Stimulated activated CD8-positive, alpha-beta memory T cell treated with anti-CD3 and anti-CD28 coated beads, Interleukin-12 subunit alpha, Interleukin-12 subunit beta, amount 100 ng/mL, for 1 hour (primary cell): ENCODE measurements at places on chromosomes 11 and 22.

DNA sequence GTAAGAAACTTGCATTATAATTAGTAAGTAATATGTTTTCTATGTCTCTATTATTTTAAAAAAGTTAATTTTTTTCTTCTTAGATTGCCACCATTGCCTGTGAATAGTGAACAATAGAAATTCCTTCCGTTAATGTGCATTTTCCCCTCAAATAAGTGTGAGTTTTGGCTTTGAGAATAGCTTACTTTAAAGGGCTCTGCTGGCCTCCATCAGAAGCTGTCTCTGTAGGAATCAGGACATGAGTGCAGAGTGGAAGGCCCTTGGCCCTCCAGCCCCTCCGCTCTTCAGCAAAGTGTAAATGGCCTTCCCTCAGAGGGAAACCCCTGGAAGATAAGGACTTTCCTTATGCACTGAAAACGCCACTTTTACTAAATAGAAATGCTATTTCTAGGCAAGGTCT lies 24.1 kb upstream of the ADORA2A start:
- DNase-seq, result no peak

DNA sequence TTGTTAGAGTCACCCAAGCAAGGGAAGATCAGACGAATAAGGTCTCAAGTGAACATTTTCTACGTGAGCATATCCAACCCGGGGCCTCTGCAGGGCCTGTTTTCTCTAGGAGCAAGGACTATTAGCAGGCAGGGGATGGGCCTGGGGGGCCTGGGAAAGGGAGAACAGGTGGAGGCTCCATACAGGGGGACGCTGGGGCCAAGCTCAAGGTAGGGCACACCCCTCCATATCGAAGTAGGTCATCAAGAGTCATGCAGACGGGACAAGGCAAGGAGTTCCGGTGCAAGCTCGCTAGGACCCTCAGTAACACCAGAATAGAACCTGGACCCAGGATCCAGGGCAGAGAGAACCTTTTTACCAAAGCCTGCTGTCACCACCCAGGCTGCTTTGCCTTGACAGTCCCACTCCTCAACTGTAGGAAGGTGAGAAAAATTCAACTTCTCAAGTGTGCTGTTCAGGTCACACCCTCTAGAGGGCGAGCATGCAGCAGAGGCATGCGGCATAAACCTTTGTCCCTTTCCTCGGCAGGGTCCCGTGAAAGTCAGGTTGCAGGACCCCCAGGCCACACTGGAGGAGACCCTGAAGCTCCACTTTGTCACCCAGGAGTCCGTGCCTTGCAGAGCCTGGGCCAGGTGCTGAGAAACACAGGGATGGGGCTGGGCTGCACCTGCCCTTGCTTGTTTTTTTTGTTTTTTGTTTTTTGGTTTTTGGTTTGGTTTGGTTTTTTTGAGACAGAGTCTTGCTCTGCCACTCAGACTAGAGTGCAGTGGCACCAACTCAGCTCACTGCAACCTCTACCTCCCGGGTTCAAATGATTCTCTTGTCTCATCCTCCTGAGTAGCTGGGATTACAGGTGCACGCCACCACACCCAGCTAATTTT lies 8.6 kb upstream of the APOBEC3B start:
- peak; percentile 48 for DNase-seq

DNA sequence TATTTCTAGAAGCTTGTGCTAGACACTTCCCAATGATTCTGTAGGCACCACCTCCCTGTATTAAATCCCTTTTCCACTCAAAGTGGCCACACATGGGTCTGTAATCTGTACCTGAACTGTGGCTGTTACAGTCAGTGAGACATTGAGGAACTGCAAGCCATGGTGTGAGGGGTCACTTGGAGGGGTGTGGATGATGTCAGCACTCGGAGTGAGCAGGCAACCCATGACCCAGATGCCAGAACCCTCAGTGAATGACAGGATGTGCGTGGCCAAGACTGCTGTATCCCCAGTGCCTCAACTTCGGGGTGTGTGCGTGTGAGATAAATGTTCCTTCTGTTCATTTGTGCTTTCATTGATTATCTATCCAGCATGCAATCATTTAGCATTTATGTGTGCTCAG lies 14.7 kb upstream of the SHANK3 start:
- no peak for DNase-seq

GRCh38 chr11:92137747-92138146 lies 86.9 kb upstream of the FAT3 start:
- DNase-seq, result no peak

DNA sequence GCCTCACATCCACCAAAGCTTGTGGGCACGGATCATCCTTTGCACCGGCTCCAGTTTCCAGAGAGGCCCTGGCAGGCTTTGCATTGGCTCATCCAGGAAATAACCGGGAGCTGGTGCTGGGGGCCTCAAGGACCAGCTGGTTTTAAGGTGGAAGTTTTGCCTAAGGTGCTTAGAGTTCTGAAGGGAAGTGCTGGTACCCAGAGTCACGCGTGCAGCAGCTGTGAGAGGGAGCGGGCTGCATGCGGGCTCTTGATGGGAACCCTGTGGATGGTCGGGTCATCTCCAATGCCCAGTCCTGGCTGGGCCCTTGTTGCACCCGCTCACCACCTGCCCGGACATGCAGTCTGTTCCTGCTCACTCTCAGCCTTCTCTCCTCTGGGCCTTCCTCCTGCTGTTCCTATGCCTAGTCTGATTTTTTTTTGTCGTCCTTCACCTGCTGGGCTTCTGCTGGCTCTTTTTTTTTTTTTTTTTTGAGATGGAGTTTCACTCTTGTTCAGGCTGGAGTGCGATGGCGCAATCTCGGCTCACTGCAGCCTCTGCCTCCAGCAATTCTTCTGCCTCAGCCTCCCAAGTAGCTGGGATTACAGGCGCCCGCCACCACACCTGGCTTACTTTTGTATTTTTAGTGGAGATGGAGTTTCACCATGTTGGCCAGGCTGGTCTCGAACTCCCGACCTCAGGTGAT lies 24.0 kb upstream of the PRR5 start:
- no peak for DNase-seq

DNA sequence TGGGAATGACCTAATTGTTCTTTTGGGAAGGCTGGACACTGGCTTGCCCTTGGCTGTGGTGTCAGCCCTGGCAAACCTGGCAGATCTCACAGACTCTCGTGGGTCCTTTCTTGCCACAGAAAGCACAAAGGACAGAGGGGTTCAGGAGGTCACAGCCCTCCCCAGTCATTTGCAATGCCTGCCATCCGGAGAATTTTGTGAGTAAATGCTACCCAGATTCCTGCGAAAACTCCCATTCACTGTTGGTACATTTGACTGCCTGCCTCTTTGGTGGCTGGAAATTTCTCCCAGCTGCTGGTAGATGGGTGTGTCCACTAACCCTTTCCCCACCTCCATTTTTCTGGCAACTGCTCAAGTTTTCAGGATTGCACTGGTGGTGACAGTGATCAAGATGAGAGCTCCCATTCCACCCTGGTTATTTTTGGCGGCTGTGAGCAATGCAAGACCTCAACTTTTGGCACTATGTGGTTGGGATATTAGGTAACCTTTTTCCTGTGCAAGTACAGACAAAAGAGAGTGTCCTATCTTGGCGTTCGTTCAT lies 155.7 kb downstream of the NAV2 start:
- DNase-seq, result no peak

DNA sequence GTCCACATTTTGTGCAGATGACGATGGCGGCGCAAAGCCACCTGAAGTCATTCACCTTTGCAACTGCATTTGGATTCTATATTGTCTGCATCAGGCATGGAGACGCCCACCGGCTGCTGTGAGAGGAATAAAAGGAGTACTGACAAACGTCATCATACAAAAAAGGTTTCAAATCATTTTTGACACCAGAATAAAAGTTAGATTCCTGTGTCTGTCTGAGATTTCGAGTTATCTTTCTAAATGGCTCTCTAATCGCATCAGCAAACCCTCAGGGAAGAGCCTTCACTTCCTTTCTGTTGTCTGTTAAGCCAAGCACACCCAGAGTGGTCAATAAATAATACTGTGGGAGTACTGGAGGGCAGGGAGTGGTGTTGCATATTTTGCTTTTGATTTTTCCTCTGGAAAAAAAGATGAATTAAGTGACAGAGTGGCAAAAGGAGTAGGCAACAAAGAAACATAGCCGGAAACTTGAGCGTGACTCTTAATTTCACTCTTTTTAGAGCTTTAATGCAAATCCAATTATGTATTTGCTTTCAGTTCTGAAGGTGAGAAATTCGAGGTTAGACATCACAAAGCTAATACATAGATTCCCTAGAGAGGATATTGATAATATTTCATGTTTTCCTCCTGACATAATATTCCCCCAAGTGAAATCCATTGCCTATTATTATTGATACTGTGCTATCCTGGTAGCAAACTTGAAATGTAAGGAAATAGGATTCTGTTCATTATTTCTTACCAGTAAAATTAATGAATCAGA lies 150.8 kb upstream of the MTMR2 start:
- no peak for DNase-seq

DNA sequence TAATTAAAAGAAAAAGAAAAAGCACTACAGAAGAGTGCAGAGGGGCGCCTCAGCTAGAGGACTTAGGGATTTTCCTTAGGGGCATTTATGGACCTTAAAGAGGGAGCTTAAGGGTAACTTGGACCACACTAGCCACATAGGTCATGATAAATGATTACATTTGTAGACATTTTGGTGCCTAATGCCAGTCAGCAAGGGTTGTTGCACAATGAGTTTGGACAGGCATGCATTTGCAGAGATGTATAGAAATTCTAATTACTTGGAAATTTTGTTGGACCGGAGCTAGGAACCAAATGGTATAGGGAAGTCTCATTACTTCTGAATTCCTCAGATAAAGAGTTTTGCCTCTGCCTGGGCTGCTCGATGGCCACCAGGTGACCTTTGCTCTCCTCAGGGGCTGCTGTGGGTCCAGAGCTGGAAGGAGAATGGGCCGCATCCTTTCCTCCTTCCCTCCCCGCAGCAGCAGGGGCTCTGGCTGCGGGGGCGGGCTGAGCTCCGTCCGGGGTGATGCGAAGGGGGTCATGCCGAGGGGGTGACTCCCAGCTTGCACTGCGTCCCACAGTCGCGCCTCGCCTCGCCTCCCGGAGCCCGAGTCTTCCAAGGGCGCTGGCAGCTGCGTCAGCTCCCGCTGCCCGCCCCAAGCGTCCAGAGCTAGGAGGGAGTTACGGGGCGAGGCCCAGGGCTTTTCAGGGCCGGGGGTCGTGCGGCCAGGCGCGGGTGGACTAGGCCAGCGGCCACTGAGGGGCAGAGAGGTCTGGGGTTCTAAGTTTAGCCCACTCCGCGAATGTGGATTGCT lies 20.3 kb upstream of the MALAT1 start:
- no peak for DNase-seq

DNA sequence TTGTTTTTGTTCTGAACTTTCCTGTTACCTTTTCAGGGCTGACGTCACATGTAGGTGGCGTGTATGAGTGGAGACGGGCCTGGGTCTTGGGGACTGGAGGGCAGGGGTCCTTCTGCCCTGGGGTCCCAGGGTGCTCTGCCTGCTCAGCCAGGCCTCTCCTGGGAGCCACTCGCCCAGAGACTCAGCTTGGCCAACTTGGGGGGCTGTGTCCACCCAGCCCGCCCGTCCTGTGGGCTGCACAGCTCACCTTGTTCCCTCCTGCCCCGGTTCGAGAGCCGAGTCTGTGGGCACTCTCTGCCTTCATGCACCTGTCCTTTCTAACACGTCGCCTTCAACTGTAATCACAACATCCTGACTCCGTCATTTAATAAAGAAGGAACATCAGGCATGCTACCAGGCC lies 3.5 kb upstream of the TSSC4 start:
- DNase-seq, result no peak

DNA sequence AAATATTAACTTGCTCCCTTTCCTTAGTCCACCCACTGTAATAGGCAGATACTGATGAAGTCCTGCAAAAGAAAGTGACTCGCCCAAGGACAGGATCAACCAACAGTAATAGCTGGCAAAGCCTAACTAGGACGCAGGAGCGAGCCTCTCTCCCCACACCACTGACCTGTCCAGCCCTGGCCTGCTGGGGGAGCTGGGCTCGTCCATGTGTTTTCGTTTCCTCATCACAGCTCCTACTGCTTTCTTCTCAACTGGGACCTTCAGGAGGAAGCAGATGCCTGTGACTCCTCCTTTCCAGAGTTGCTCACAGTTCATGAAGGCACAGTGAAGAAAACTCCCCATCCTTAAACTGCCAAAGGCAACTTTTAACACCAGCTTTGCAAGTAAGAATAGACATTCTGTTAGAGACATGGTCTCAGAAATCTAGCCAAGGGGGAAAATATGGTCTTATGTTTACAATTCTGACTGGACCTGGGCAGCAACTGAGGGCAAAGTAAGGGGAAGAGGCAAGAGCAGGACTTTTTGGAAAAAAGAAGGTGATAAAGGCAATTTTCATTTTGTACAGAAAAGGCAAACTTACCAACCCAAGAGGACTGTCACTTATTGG lies 11.6 kb upstream of the GPHA2 start:
- no peak for DNase-seq
